ENCODE measurements at places on chromosomes 5 and 9. TPM values are rescaled to one million over a fixed set of nuclear protein-coding genes. Genes with fewer than 3 reads are reported as not detected.

GTF2H2 gene
- polyA plus RNA-seq = 10.6 TPM

ANGPTL2 gene
- polyA plus RNA-seq = 14.7 TPM

N4BP3 gene
- 2.3 TPM for polyA plus RNA-seq

IFNK gene
- polyA plus RNA-seq = not detected

PITX1 gene
- 7.2 TPM for polyA plus RNA-seq

TLX3 gene
- not detected for polyA plus RNA-seq

RNF183 gene
- polyA plus RNA-seq = 2.3 TPM

KCNIP1 gene
- not detected for polyA plus RNA-seq

FAM221B gene
- 0.03 TPM for polyA plus RNA-seq

TGFBI gene
- 106 TPM for polyA plus RNA-seq

ANKRD18B gene
- polyA plus RNA-seq = not detected

PCDHAC1 gene
- 0.34 TPM for polyA plus RNA-seq

CATSPER3 gene
- not detected for polyA plus RNA-seq

CTSV gene
- polyA plus RNA-seq = 2.5 TPM

TICAM2 gene
- polyA plus RNA-seq = not detected

SLC46A2 gene
- not detected for polyA plus RNA-seq

YIPF5 gene
- polyA plus RNA-seq = 12.3 TPM

PTPN3 gene
- 25.0 TPM for polyA plus RNA-seq

GTF3C4 gene
- 3.0 TPM for polyA plus RNA-seq

ESM1 gene
- not detected for polyA plus RNA-seq

AK6 gene
- 36.5 TPM for polyA plus RNA-seq

OSMR gene
- polyA plus RNA-seq = 0.60 TPM

NDUFB6 gene
- 41.7 TPM for polyA plus RNA-seq

CCL21 gene
- 204 TPM for polyA plus RNA-seq

MYOT gene
- polyA plus RNA-seq = 5.8 TPM

ALDH7A1 gene
- polyA plus RNA-seq = 26.4 TPM

TAF11L8 gene
- not detected for polyA plus RNA-seq

PCDHA5 gene
- not detected for polyA plus RNA-seq

C9 gene
- polyA plus RNA-seq = not detected

MVB12B gene
- 8.9 TPM for polyA plus RNA-seq

TMEM232 gene
- 5.4 TPM for polyA plus RNA-seq

SPATA31E1 gene
- polyA plus RNA-seq = not detected

ADRB2 gene
- 1.2 TPM for polyA plus RNA-seq

DCANP1 gene
- not detected for polyA plus RNA-seq

PCDHA1 gene
- not detected for polyA plus RNA-seq

IFNA21 gene
- not detected for polyA plus RNA-seq

NMRK1 gene
- 53.9 TPM for polyA plus RNA-seq

SH3RF2 gene
- polyA plus RNA-seq = 12.9 TPM

TRAF1 gene
- polyA plus RNA-seq = 10.0 TPM

SLC23A1 gene
- polyA plus RNA-seq = 1.7 TPM

CSF2 gene
- polyA plus RNA-seq = not detected

FER gene
- 1.2 TPM for polyA plus RNA-seq

TMOD1 gene
- 1.6 TPM for polyA plus RNA-seq

SPAAR gene
- not detected for polyA plus RNA-seq

DRD1 gene
- not detected for polyA plus RNA-seq

GADD45G gene
- polyA plus RNA-seq = 21.0 TPM

PCDHA4 gene
- not detected for polyA plus RNA-seq

IDNK gene
- polyA plus RNA-seq = 19.2 TPM

PCDHGA2 gene
- polyA plus RNA-seq = 0.47 TPM

TMC1 gene
- polyA plus RNA-seq = not detected

FAT2 gene
- polyA plus RNA-seq = not detected

SLC6A18 gene
- 0.07 TPM for polyA plus RNA-seq

GLRX gene
- 409 TPM for polyA plus RNA-seq

IFNA17 gene
- not detected for polyA plus RNA-seq
